Anterior cingulate cortex (tissue), 58 donors: ENCODE measurements at places on chromosomes 16 and 17.

DNA sequence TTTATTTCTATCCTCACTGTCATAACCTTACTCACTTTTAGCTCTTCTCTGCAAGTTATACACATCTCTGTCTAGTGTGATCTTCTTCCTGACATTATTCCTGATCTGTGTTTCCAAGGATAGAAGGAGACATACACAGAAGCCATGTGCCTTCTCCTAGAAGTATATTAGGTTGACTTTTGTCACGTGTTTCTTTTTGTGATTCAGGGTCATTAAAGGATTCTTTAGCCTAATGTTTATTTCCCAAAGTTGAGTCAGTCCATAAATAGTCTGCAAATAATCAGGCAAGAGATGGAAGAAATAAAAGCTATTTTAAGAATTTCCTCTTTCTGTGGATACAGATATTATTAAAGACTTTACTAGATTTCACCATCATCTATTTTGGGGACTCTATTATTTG lies 214.1 kb upstream of the GOT2 start:
- DNase-seq: no peak

DNA sequence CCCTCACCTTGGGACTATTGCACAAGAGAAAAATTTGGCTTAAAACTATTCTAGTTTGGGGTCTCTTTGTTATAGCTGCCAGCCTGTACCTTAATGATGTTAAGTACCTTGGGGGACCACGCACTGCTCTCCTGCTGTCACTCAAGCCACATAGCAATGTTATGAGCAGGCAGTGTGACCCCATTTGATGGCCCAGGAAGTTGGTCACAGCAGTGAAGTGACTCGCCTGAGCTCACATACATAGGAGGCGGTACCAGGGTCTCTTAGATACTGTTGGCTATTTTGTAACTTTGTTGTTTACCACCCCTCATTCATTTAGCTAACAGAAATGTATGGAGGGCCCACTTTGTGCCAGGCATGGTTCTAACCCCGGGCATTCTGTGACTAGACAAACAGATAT lies 16.4 kb downstream of the KCNG4 start:
- no peak for DNase-seq

DNA sequence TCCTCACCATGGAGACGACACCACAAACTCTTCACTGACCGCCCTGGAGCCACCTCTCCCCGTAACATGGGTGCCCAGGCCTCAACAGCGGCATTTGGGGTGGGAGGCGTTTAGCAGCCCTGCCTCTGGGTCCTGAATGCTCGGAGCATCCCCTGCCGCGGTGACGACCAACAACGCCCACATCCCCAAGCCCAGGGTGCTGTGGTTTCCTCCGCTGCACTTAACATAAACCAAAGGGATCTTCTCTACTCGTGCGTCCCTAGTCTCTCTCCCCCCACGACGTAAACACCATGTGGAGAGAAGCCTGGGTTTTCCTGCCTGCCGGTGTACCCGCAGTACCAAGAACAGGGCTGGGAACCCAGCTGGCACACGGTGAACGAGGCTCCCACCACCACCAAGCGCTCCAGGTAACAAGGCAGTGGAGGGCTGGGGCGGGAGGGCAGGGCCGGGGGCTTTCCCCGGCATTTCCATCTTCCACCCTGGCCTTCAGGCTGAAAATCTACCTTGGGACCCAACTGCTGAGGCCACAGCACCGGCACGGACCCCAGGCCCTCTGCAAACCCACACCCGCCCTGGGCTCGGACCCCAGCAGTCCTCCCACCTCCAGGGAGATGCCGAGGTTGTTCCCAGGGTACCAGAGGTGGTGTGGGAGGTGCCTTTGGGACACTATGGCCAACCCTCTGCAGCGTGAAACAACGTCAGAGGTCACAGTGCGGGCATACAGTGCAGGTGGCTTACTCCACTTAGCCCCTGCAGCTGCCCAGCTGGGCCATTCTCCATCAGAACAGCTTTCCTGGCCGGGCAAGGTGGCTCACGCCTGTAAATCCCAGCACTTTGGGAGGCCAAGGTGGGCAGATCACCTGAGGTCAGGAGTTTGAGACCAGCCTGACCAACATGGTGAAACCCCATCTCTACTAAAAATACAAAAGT lies 54.3 kb downstream of the TIMM22 start:
- DNase-seq: no peak

GRCh38 chr16:22329199-22329695 lies 32.0 kb downstream of the POLR3E start:
- no peak for DNase-seq

- DNase-seq: peak; percentile 14
Measured at GRCh38 chr17:4566785-4567184, 6.4 kb upstream of the GGT6 start.

GRCh38 chr16:88662222-88662842 lies 559 bp downstream of the MVD start:
- DNase-seq: no peak

DNA sequence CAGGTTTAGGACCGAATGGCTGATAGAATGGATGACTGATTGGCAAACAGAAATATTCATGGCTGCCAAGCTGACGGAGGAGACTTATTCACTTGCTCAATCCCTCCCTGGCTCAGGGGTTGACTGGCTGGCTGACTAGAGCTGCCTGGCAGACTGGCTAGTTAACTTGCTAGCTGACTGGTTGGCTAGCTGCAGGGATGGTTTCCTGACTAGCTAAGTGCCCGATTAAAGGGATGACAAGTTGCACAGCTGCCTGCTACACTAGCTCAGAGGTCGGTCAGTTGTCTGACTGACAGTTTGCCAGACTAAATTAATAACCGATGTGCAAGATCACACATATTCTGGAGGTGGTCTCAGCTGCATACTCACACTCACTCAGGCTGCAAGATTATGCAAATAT lies 1208.4 kb upstream of the CDH8 start:
- no peak for DNase-seq

DNA sequence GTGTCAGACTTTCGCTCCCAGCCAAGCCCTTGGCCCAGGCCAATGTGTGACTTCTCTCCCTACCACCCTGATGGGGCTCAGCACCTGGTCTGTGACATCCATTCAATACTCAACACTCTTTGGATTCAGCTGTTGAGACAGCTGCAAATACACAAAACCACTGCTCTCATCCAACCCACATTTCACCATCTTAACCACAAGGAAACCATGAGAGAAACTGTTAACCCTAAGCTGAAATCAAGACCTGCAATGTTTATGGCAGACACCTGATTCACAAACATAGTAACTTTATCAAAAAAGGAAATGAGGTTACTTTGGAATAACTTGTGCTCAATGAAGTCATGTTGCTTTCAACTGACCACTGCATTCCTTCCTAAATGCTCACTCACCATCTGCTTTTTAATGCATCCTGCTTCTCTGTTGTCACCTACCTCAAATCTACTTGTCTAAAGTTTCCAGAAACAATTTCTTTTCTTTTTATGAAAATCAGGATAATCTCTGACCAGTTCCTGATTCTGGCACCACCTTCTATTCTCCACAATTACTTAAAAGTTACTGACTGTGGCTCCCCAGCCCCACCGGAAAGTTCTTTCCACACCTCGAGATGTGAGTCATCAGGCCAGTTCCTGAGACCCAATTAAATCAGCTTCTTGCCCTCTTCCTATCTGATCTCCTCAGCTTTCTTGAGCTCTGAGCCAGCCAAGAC lies 88.2 kb downstream of the NOG start:
- DNase-seq: no peak

DNA sequence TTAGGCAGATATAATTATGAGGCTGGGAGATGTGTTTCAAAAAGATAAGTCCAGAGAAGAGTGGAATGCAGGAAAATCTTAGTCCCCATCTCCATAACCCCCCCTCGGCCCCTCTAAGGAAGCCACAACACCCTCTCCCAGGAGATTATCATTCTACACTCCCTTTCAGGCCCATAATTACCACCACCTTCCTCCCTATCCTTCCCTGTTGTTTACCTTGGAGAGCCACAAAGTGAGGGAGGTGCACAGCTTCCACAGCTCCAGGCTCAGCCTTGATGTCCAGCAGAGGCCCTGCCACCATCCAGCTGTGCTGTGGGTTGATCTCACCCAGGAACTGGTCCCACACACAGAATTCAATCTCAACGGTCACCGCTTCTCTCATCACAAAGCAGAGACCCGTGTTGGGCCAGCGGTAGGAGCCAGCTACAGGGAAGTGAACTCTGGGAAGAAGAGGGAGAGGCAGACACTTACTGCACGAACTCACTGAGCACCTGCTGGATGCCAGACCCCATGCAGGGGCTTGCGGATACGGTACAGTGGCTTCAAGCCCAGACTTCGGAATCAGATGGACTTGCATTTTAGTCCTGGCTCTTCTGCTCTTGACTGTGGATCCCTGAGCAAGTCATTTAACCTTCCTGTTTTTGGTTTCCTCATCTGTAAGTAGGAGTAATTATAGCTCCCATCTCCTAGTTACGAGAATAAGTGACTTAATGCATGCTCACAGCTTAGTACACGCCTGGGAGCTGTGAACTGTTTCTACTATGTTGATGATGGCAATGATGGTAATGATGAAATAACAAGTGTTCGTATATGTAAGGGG lies 44.1 kb downstream of the MIS12 start:
- no peak for DNase-seq

DNA sequence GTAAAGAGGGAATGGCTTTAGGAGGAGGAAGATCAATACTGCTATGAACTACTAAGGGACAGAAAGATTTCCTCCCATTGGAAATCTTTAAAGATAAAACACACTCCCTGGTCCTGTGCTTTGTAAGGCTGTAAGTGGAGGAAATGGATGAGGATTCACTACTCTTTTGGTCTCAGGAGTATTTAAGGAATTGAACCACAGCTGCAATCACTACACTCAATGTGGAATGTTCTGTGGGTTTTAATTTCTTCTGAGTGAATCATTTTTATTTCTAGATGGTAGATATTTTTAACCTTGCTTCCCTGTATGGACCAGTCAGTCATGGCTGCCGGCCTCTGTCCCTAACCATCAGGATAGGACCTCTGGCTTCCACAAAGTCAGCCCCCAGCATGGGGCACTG lies 65.6 kb downstream of the SDR42E1 start:
- no peak for DNase-seq

- DNase-seq: no peak
Measured at GRCh38 chr16:2514333-2515179, 804 bp downstream of the ATP6V0C start.

DNA sequence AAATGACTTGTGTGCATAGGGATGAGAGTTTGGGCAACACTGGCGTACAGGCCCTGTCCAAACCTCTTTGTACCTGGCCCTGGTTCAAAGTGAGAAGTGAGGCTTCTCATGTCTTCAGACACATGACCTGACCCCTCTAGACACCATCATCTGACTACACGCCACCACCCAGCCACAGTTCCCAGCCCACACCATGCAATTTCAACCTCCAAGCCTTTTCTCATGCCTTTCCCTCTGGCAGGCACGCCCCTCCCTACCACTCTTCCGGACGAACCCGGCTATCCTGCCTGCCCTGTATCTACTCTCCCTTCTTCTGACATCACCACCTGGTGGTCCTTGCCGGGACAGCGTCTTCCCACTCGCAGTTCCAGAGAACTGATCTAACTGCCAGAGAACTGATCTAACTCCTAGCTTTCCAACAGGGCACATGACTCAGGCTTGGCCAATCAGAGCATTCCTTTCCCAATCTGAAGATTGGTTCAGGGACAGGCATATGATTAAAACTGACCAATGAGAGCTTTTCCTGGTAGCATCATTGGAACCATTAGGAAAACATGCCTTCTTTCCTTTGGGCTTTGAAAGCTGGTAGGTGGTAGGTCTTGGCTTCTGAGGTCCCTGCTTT lies 27.1 kb upstream of the IL21R start:
- no peak for DNase-seq

- DNase-seq: no peak
Measured at GRCh38 chr17:74858672-74859458, 820 bp downstream of the GRIN2C start.

GRCh38 chr16:71328151-71328550 lies 30.4 kb upstream of the CALB2 start:
- DNase-seq: no peak

DNA sequence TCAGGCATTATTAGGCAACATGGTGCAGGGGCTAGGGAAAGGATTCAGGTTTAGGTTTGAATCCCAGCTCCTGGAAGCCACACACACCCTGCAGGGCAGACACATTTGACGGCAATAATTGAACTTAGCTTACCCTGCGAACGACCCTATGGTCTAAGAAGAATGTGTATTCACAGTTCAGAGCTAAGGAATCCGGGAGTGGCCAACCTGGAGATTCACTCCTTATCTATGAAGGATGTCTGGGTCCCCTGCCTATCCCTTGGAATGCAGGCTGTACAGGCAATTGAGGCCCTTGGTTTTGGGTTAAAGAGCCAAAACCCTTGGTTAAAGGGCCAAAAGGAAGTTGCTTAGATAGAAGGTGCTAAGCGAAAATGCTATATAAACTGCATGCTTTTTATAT lies 2.9 kb upstream of the SYT17 start:
- DNase-seq: no peak

- no peak for DNase-seq
Measured at GRCh38 chr17:29043539-29044145, 701 bp downstream of the PIPOX start.

DNA sequence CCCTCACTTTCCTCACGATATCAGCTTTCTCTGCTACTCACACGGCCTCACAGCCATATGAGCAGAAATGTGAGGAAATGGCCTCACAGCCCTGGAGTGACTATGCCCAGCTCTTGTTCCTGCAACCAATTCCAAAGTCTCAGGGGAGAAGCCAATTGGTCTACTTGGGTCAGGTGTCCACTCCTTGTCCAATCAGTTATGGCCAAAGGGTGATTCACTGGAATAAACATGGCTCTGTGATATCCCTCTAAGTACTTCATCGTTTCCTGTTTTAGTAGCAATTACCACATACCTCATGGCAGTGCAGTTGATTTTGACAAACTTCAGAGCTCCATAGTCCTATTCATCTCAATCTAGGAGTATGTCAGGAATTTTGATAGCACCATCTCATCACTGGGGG lies 195.4 kb downstream of the KATNIP start:
- DNase-seq: no peak

DNA sequence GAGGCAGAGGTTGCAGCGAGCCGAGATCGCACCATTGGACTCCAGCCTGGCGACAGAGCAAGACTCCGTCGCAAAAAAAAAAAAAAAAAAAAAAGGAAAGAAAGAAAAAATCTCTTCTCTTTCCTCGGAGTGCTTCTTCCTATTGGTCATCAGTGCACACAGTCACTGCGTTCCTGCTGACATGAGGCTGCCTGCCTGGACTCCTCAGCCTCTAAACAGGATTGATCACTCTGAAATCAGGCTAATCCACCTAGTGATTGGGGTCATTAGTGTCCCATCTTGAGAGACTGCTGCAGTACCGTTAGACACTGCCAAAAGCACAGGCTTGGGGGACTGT lies 30.8 kb downstream of the PLCD3 start:
- no peak for DNase-seq

- DNase-seq: no peak
Measured at GRCh38 chr16:12429756-12430155, 373.9 kb downstream of the CPPED1 start.

- DNase-seq: peak; percentile 18
Measured at GRCh38 chr17:74972107-74972972, at the start of gene HID1. HID1 (minus strand) TSS chr17:74972759; CDS start chr17:74972656, 103 bp downstream.

DNA sequence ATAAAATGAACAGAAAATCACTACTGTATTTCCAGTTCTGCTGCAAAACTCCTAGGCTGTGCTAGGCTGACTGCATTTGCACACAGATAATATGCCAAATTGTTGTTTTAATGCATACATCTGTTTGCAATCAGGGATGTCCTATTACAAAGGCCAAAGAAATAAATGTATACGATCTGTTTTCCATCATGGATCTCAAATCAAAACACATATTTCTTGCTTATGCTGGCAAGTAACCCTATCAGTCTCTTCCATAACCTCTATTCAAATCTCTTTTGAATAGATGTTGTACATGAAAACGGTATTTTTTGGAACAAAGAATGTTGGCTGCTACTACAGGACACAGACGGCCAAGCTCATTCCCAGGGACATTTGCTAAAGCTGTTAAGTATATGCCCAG lies 56.6 kb downstream of the DUSP14 start:
- no peak for DNase-seq

- no peak for DNase-seq
Measured at GRCh38 chr17:82547981-82548380, 28.4 kb downstream of the FOXK2 start.
